Smooth muscle cell of trachea (primary cell): ENCODE measurements at places on chromosomes 13 and 19. TPM values are rescaled to one million over a fixed set of nuclear protein-coding genes. Genes with fewer than 3 reads are reported as not detected.

Gene SYT5
- 0.15 and 0.17 TPM in 2 replicates for total RNA-seq

Gene ZNF222
- 4.8 and 8.1 TPM in 2 replicates for total RNA-seq

Gene ZNF506
- total RNA-seq: 11.4 and 20.7 TPM in 2 replicates

Gene NPAS1
- total RNA-seq: 0.83 TPM in 1 of 2 replicates, not detected in the other

Gene SYT3
- total RNA-seq: under 0.01 and 0.17 TPM in 2 replicates

Gene CYP2A6
- total RNA-seq: not detected in 2 replicates

Gene ATP4A
- total RNA-seq: not detected in 2 replicates

Gene EDNRB
- 48.1 and 48.5 TPM in 2 replicates for total RNA-seq

Gene CD177
- total RNA-seq: under 0.01 and 0.17 TPM in 2 replicates

Gene CACNA1A
- 16.3 and 29.6 TPM in 2 replicates for total RNA-seq

Gene VASP
- 58.6 and 60.5 TPM in 2 replicates for total RNA-seq

Gene ADGRE2
- not detected in 2 replicates for total RNA-seq

Gene KIR3DL2
- total RNA-seq: not detected in 2 replicates

Gene ZNF536
- total RNA-seq: 0.29 and 0.99 TPM in 2 replicates
